HT-29 (cell line): ENCODE measurements at places on chromosomes 7 and 10.
A peak's percentile ranks its signal among the peaks of the same experiment; 100 is the strongest.

DNA sequence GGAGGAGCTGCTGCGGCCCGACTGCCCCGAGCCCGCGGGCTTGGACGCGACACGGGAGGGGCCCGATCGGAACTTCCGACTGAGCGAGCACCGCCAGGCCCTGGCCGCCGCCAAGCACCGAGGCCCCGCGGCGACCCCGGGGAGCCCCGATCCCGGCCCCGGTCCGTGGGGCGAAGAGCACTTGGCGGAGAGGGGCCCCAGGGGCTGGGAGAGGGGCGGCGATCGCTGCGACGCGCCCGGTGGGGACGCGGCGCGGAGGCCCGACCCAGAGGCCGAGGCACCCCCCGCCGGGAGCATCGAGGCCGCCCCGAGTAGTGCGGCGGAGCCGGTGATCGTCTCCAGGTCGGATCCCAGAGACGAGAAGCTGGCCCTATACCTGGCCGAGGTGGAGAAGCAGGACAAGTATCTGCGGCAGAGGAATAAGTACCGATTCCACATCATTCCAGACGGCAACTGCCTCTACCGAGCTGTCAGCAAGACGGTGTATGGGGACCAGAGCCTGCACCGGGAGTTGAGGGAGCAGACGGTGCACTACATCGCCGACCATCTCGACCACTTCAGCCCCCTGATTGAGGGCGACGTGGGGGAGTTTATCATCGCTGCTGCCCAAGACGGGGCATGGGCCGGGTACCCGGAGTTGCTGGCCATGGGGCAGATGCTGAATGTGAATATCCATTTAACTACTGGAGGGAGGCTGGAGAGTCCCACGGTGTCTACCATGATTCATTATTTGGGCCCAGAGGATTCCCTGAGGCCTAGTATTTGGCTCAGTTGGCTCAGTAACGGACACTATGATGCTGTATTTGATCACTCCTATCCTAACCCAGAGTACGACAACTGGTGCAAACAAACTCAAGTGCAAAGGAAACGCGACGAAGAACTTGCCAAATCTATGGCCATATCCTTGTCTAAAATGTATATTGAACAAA lies 1.4 kb downstream of the OTUD1 start:
- DNase-seq = peak; percentile 18

DNA sequence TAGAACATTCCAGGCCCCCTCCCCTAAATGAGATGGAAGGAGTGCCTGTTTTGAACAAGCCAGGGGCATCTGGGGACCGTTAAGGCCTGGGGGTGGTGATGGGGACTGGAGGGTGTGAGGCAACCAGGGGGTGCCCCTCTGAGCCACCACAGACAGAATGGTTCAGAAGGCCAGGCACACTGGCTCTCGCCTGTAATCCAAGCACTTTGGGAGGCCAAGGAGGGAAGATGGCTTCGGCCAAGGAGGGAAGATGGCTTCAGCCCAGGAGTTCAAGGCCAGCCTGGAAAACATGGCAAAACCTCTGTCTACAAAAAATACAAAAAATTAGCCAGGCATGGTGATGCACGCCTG lies 173.2 kb upstream of the TNRC18 start:
- no peak for DNase-seq

DNA sequence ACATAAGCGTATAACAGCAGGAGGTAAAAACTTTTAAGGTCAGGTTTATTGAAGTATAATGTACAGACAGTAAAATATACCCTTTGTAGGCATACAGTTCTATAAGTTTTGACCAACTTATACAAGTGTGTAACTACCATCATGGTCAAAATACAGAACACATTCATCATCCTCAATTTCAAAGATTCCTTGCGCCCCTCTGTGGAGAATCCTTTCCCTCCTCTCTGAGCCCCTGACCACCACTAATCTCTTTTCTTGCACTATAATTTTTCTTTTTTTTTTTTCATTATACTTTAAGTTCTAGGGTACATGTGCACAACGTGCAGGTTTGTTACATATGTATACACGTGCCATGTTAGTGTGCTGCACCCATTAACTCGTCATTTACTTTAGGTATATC lies 58.1 kb upstream of the CTTNBP2 start:
- DNase-seq = no peak

DNA sequence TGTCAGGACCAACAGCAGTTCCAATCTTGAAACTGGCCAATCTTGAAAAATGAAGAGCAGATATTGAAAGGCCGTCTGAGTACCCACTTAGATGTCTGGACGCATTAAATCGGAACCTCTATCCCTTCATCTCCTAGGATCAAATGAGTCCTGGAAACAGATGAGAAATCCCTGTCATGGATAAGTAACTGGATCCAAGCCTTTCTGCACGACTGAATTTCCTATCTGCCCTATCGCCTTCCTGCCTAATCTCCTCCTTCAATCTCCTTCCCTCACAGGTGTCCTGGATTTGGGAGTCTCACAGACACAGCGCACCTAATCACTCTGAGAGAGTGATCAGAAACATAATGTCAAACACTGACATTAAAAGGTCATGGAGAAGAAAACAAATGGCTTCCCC lies 245.2 kb upstream of the PRSS58 start:
- DNase-seq = no peak

DNA sequence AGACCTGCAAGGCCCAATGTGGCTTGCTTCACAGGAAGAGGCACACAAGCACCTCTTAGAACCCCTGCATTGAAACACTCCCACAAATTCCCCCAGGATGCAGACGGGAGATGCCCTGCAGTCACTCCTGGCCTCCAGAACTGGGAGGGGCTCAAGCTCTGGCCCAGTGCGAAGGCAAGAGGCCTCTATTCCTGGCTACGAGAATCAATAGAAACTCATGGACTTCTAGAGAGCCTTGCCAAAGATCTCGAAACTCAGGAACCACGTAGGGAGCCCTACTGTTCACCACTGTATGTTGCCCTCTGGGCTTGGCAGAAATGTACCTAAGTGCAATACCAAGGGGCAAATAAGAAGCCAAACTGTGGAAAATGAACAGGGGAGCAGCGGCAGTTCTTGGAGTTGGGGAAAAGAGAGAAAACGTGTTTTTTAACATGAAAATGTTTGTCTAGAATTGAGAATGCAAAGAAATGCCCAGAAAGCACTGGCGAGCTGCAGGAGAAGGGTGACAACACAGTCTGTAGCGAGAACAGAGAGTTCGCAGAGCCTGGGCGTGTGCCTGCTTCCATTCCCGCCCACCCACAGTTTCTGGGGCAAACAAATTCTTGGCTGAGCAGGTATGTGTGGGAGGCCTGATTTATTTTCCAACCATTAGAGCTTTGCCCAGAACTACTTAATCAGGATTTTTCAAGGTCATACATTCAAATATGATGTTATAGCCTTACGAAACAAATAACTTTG lies 260.5 kb upstream of the KLF14 start:
- peak; percentile 34 for DNase-seq

- no peak for DNase-seq
Observed at GRCh38 chr7:115066050-115066449, 144.2 kb downstream of the MDFIC start.

DNA sequence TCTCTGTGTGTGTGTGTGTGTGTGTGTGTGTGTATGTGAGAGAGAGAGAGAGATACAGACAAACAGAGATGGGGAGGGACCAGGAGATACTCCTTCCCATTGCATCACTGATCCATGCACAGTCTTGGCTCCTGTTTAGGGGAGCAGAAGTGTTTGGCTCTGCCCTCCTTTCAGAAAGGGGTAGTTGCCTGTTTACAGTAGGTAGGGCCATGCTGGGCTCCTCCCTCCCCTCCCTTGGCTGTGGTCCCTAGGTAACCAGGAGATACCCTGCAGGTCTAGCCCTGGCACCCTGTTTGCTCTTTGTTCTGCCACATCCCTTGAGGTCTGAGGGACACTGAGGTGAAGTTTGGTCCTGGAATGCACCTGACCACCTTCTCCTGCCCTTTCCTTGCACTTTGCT lies 95.3 kb downstream of the RAMP3 start:
- DNase-seq = no peak

DNA sequence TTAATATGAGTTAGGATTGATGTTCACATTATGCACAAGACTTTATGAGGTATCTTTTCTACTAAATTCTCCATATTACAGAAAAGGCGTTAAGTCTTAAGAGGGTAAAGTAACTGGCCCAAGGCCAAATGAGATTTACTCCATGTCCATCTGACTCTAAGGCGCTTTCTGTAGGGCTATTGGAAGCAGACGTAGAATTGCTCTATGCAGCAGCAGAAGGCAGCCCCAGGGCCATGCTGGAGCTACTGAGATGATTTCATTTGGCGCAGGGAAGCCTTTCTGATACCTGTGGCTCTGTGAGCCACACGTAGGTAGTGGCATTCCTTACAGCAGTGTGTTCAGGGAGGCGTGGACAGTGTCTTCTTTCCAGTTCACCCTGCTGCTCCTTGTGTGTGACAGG lies 133.1 kb downstream of the SH2D4B start:
- DNase-seq = no peak

GRCh38 chr10:18658271-18659124 lies 733 bp upstream of the ARL5B start:
- peak; percentile 35 for DNase-seq

DNA sequence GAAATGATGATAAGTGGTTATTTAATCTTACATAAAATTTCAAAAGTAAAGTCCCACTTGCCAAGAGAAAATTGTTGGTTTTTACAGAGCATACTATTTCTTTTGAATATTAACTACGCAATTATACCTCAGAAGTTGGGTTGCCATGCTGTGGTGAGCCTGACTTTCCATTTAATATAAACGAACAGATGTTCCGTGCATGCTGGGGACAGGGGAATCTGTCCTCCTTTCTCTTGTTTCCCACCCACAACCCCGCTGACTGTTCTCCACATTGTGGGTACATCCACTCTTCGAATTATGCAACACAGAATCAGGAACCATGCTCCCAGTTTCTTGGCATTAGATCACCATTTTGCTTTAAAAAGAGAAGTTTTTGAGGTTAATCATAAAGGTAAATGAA lies 29.2 kb upstream of the RTKN2 start:
- DNase-seq = no peak

- peak; percentile 50 for DNase-seq
Observed at GRCh38 chr10:89301721-89302445, at the start of gene IFIT2. TSS of gene IFIT2 (plus strand) at chr10:89302046. CDS start at chr10:89302124, 78 bp downstream.

DNA sequence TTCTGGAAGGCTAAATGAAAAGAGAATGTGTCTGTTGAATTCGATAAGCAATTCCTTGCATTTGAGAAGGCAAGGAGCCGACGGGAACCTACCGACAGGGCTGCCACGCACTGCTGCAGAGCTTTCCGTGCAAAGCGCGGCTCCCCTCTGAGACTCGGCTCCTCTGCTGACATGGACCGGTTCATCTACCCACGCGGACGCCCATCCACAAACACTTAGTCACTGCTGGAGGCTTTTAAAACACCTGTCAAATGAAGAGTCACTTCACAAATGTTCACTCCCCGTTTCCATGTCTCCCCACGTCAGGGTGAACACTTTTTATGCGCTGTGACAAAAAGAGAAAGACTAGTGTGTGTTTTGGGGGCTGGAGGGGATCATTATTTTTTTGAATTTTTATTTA lies 32.0 kb downstream of the AMZ1 start:
- DNase-seq = no peak

- no peak for DNase-seq
Observed at GRCh38 chr10:1468811-1469210, 268.5 kb downstream of the ADARB2 start.

DNA sequence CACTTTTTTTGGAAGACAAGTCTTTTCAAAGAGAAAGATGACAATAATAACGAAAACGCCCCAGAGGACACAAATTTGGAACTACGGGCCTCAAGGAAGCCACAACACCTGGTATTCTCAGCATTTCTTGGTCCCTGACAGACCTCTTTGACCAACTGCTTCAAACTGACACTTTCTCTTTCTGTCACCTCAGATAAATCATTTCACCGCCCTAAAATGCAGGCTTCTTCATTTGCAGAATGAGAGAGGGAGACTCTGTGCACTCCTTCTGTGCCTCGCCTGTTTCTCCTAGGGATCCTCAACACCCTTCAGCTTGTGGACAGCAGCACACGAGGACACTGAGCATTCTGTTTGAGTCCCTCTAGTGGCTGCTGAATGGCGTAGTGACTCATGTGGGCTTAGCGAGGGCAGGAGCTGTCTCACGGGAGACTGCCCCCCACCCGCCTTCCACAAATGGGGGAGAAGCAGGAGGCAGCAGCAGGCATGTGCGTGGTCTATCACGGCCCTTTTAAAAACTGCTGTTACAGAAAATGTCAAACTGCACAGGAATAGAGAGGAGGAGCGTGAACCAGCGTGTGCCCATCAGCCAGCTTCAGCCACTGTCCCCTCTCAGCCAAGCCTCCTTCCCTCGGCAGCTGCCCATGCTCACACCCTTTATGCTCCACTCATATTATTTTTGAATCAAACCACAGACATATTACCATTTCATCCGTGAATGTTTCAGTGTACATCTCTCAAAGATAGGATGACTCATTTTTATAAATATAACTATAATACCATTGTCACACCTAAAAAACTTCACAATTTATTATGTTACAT lies 41.4 kb downstream of the GSDME start:
- peak; percentile 64 for DNase-seq

DNA sequence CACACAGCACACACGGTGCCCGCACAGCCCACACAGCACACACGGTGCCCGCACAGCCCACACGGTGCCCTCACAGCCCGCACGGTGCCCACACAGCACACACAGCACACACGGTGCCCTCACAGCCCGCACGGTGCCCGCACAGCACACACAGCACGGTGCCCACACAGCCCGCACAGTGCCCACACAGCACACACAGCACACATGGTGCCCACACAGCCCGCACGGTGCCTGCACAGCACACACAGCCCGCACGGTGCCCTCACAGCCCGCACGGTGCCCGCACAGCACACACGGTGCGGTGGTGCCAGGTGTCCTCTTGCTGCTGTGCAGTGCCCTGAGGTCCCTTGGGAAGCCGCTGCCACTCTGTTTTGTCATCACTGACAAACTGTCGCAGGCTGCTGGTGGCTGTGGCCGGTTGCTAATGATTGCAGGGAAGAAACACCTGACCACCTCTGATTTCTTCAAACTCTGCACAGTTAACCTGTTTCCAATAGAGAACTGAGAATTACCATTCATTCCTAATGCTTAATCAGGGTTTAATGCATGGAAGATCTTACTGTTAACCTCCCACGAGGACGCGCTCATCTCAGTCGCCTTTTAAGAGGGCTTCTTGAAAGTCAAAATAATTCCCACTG lies 66.9 kb downstream of the GLRX3 start:
- DNase-seq = no peak

- peak; percentile 40 for DNase-seq
Observed at GRCh38 chr10:34580643-34581042, 234.5 kb downstream of the PARD3 start.

DNA sequence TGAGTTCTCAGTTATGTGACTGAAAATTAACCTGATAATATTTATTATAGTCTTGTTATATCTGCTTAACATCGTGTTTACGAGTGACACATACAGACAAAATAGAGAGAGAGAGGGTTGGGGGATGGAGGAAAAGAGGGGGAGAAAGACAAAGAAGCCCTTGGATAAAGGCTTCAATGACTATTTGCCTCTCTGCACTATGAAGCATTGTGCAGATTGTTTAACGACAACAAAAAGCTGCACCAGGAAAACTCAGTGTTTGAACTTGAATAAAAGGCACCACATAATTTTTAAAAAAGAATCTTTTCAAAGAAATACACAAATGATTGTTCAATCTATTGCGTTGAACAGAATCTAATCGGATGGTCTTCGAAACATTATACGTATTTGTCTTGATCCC lies 27.8 kb downstream of the MAGI2 start:
- DNase-seq = no peak

- DNase-seq = no peak
Observed at GRCh38 chr7:38476764-38477163, 154.4 kb downstream of the AMPH start.

GRCh38 chr10:986881-987619 lies 1.2 kb upstream of the GTPBP4 start:
- DNase-seq = no peak
